NCI-H2029 (cell line): ENCODE measurements at places on chromosomes 7 and 10.

DNA sequence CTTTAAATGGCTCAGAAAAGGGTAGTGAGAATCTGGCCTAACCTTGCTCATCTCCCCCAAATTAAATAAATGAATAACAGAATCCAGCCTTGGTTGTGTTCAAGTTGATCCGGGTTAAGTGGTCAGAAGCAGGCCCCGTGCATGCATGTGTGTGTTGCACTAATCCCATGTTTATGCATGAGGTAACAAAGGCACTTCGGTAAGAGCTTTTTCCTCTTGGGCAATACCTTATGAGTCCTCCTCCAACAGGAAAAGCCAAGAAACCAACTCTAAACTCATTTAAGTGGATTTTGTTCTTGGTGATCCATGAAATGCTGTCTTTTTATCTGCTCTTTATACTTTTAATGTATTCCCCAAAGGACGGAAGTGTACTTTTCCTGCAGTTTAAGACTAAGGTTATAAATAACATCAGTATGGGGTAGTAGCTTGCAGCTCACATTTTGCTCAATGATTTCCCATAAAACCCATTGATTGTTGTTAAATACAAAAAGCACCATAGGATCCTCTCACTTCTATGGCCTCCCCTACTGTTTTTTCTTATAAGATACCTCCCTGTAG is 104.9 kb upstream of the YAE1 start:
- no peak for DNase-seq

DNA sequence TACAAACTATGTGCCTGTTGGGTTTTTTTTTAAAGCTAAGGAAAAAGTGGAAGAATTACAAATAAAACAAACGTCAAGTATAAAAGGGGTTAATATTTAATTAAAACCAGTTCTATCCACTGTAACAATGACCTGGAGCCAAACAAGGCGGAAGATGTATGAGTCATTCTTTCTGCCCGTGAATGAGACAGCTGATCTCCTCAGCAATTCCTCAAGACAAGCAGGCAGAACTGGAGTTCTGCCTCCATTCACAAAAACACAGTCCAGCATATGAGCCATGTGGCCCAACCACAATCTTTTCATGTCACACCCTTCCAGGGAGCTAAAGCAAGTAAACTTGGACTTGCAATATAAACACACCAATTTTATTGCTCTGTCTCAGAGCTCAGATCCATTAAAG is 8.4 kb downstream of the ETV1 start:
- DNase-seq, result no peak

DNA sequence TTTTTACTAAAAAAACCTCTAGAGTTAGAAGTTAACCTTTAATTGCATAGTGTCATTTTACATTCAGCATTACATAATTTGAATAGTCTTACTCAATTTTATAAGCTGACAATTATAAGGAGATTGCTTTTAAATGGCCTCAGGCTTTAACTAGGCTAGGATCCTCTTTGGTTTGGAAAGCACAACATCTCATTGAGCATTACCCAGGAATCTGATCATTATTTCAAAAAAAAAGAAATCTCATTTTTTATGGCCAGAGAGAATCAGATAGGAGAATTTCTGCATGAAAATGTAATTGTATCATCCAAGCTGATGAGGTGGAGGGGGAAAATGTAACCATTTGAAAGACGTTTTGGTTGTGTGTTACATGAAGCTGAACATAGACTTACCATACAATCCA is 324.9 kb upstream of the POT1 start:
- DNase-seq, result no peak

- DNase-seq, result no peak
Measured at GRCh38 chr10:3398825-3399646, 226.5 kb upstream of the PITRM1 start.

DNA sequence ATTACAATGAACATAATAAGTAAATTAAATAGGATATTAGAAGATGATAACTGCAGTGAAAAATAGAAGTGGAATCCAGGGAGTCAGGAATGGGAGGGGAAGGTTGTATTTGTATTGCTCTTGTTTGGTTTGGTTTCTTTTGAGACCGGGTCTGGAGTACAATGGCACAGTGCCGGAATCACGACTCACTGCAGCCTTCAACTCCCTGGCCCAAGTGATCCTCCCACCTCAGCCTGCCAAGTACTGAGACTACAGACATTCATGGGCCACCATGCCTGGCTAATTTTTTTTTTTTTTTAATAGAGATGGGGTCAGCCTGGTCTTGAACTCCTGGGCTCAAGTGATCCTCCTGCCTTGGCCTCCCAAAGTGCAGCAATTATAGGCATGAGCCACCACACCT is 59.9 kb upstream of the LRRC4 start:
- no peak for DNase-seq

DNA sequence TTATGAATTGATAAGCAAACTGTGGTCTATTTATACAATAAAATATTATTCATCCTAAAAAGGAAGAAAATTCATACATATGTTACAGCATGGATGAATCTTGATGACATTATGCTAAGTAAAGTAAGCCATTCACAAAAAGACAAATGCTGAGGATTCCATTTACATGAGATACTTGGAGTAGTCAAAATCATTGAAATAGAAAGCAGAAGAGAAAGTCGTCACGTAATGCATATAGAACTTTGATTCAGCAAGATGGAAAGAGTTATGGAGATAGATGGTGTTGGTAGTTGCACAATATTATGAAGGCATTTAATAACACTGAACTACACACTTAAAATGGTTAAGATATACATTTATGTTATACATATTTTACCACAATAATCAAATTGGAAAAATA is 309.7 kb upstream of the KLF6 start:
- no peak for DNase-seq
